ENCODE measurements at places on chromosomes 13 and 19. TPM values are rescaled to one million over a fixed set of nuclear protein-coding genes. Genes with fewer than 3 reads are reported as not detected.

DNA sequence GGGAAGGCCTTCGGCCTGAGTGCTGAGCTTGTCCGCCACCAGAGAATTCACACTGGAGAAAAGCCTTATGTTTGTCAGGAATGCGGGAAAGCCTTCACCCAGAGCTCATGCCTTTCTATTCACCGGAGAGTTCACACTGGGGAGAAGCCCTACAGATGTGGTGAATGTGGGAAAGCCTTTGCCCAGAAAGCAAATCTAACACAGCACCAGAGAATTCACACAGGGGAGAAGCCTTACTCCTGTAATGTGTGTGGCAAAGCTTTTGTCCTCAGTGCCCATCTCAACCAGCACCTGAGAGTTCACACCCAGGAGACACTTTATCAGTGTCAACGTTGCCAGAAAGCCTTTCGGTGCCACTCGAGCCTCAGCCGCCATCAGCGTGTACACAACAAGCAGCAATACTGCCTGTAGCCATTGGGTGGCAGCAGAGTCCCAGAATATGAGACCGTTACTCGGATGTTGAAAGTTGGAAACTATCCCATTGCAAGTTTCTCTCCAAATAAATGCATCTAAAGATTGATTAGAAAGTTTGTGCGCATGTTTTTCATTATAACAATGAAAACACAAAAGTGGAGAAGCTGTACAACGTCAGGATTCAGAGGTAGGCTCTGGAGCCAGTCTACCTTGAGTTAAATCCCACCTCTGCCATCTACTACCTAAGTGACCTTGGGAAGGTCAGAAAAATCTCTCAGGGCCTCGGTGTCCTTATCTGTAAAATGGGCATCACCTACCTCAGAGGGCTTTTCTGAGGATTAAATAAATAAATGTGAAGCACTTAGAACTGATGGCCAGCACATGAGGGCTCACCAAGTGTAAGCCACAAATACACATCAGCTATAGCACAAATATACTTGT lies 21.1 kb downstream of the ZNF473 start:
- H3K27me3 ChIP-seq = no peaks in the 10 kb centered on the region
- H3K4me1 ChIP-seq = no peaks in the 10 kb centered on the region
- peak; percentile 30 for DNase-seq
- H3K27ac ChIP-seq = no peak overlapping the region

DNA sequence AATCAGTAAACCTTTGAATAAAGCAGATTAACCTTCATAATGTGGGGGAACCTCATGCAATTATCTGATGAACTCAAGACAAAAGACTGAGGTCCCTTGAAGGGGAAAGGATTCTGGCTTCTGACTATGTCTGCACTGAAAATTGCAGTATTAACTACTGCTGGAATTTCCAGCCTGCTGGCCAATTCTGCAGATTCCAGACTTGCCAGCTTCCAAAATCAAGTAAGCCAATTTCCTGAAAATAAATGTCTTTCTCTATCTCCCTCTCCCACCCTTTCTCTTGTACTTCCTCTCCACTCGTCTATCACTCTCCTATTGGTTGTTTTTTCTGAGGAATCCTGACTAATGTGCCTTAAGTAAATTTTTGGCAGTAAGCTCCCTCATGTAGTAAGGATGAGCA lies 1479.9 kb upstream of the PRR20A start:
- no peaks in the 10 kb centered on the region for H3K4me1 ChIP-seq
- no peak overlapping the region for H3K4me3 ChIP-seq
- DNase-seq = no peak
- no peaks in the 10 kb centered on the region for H3K36me3 ChIP-seq
- no peaks in the 10 kb centered on the region for H3K27me3 ChIP-seq
- H3K27ac ChIP-seq = no peak overlapping the region

The ZNF610 gene
- total RNA-seq = 3.3 TPM

DNA sequence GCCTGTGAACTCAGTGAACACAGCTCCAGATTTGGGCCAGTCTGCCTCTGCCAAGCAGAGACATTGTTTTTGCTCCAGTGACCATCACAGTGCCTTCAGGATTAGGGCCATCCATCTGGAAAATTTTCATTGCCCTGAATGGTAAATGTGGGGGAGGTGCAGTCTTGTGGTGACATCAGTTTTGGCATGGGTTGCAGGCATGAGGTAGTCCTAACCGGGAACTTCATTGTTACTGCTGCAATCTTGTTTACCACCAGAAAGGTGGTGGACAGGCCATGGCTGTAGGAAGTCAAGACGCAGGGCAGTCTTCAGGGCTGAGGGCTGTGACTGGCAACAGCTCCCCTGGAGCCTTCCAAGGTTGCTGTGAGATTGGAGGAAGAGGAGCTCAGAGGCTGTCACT lies 55.2 kb downstream of the SPATA13 start:
- peak; percentile 79 for DNase-seq
- no peaks in the 10 kb centered on the region for H3K36me3 ChIP-seq
- no peak overlapping the region for H3K27ac ChIP-seq
- no peak overlapping the region for H3K4me3 ChIP-seq

The IFNL1 gene
- not detected for total RNA-seq

GRCh38 chr13:44938854-44939253 lies 50.4 kb downstream of the NUFIP1 start:
- no peaks in the 10 kb centered on the region for H3K36me3 ChIP-seq
- no peaks in the 10 kb centered on the region for H3K4me1 ChIP-seq
- H3K27ac ChIP-seq = no peak overlapping the region

The SYNGR4 gene
- total RNA-seq = not detected

- H3K27ac ChIP-seq = no peak overlapping the region
- H3K4me1 ChIP-seq = peaks cover 3% of the 10 kb centered on the region
- peaks cover 2% of the 10 kb centered on the region for H3K36me3 ChIP-seq
- H3K27me3 ChIP-seq = no peaks in the 10 kb centered on the region
These were observed 12.5 kb downstream of the ZNF611 start for GRCh38 chr19:52722062-52723003.

DNA sequence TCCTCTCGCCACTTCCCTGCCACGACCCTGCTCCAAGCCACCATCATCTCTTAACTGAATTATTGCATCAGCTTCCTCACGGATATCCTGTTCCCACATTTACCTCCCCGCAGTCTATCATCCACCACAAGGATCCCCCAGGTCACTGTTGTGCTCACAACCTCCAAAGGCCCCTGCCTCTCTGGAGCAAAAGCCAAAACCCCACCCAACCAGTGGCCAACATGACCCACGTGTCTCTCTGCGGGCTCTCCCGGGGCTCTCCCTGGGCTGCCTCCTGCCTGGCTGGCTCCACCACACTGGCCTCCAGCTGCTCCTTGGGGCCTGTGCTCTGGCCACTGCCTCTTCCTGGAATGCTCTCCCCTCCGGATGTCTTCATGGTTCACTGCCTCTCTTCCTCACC lies 809.3 kb downstream of the UQCRFS1 start:
- no peak for DNase-seq
- no peaks in the 10 kb centered on the region for H3K27me3 ChIP-seq
- no peaks in the 10 kb centered on the region for H3K36me3 ChIP-seq
- no peak overlapping the region for H3K27ac ChIP-seq
- no peaks in the 10 kb centered on the region for H3K4me1 ChIP-seq
- H3K4me3 ChIP-seq = no peak overlapping the region

- no peaks in the 10 kb centered on the region for H3K4me1 ChIP-seq
- H3K27ac ChIP-seq = no peak overlapping the region
- DNase-seq = no peak
- no peak overlapping the region for H3K4me3 ChIP-seq
- no peaks in the 10 kb centered on the region for H3K27me3 ChIP-seq
These were observed 90.7 kb downstream of the GNG7 start for GRCh38 chr19:2611483-2612464.

GRCh38 chr19:15251749-15252397 lies 19.6 kb upstream of the EPHX3 start:
- peaks cover 34% of the 10 kb centered on the region for H3K36me3 ChIP-seq
- H3K27me3 ChIP-seq = no peaks in the 10 kb centered on the region
- H3K4me1 ChIP-seq = peaks cover 57% of the 10 kb centered on the region
- no peak overlapping the region for H3K4me3 ChIP-seq
- peak; percentile 93 for DNase-seq

- peaks cover 31% of the 10 kb centered on the region for H3K36me3 ChIP-seq
- no peaks in the 10 kb centered on the region for H3K27me3 ChIP-seq
- no peak for DNase-seq
- H3K27ac ChIP-seq = no peak overlapping the region
- H3K4me1 ChIP-seq = peaks cover 10% of the 10 kb centered on the region
- peak overlapping the region; percentile 20 for H3K4me3 ChIP-seq
These were observed 402 bp upstream of the DYRK1B start for GRCh38 chr19:39834287-39834841.

Data from fibroblast of lung (primary cell).